ENCODE measurements at places on chromosomes 12 and 14.

DNA sequence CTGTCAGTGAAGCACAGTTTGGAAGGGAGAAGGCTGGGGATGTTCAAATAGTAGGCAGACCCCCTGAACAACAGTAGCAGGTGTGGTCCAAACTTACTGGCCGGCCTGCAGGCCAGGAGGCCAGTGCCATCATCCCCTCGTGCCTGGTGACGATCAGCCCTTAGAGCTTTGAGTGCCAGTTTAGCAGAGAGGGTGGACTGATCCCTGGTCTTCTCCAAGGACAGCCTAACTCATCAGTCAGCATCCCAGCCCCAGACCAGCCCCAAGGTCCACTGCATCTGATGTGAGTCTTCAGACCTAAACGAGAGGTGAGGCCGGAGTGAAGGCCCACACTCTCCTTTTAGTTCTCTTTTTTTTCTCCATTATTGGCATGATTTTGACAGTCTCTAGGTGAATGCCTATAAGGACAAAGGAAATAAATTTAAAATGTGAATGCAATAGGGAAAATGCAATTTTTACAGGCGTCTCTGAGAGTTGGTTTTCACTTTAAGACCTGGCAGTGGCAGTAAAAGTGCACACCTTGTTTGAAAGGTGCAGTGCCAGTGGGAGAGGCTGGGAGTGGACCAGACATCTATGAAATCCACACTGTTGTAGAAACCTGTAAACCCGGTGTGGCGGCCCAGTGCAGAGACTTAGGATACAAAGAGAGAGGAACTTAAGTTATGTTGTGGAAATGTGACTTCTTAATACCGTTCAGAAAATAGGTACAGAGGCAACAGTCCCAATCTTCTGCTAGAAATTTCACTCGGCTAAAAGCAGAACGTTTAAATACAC is 311.2 kb downstream of the CACNA1C start:
- DNase-seq: no peak

GRCh38 chr12:2639020-2639298 is 155.8 kb upstream of the FKBP4 start:
- DNase-seq: no peak

GRCh38 chr12:81347404-81347803 is 269.5 kb downstream of the ACSS3 start:
- DNase-seq: no peak

GRCh38 chr14:54086767-54087166 is 130.1 kb upstream of the BMP4 start:
- DNase-seq: no peak

DNA sequence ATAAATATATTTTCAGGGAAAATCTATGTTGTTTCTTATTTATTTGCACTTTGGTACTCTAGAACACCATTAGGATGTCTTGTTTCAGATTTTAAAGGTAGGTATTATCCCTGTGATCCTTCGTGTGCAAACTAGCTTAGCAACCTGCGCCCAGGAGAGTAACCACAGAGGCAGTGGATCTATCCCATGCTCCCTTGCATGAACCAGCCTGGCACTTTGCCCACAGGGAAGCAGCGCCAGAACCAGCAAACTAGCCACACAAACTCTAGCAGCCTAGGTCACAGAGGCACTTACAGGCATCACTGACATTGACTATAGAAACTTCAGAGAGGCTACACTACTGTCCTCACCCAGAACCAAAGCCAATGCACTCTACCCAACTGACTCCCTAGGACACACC is 76.1 kb downstream of the TSHR start:
- no peak for DNase-seq

GRCh38 chr12:569091-569676 is 94.1 kb downstream of the NINJ2 start:
- DNase-seq: no peak

DNA sequence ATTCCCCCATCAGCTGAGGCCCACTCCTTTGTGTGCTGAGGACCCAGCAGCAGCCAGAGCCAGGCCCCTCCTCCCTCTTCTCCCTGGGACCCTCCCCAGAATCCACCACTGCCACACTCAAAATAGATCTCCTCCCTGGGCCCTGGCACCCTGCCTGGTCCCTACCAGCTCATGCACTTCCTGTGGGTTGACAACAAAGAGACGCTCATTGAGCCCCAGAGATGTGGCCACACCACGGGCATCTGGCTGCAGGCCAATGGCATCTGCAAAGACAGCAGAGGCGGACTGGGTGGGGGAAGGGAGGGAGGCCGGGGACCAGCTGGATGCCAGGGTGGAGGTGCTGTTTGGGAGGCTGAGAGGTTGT is 16.0 kb upstream of the ENDOU start:
- DNase-seq: no peak

DNA sequence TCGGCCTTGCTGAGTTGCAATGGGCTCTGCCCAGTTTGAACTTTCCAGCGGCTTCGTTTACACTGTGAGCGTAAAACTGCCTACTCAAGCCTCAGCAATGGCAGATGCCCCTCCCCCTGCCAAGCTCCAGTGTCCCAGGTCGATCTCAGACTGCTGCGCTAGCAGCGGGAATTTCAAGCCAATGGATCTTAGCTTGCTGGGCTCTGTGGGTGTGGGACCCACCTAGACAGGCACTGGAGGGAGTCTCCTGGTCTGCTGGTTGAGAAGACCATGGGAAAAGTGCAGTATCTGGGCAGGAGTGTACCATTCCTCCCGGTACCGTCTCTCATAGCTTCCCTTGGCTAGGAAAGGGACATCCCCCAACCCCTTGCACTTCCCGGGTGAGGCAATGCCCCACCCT is 88.2 kb downstream of the KLHL28 start:
- DNase-seq: no peak

GRCh38 chr12:1559676-1560091 is 34.7 kb downstream of the FBXL14 start:
- no peak for DNase-seq

- DNase-seq: peak; percentile 7
Measured at GRCh38 chr14:78959674-78960264, 789.6 kb downstream of the NRXN3 start.

DNA sequence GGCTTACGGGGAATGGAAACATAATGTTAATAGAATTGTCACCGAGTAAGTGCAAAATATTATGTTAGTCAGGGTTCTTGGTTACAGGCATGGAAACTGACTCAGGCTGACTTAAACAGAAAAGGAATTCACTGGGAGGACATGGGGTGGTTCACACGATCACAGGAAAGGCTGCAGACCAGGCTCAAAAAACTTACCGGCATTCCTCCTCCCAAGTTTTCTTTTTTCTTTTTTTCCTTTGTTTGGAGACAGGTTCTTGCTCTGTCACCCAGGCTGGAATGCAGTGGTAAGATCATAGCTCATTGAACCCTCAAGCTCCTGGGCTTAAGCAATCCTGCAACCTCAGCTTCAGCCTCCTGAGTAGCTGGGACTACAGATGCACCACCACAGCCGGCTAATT is 11.9 kb upstream of the UBE2N start:
- DNase-seq: no peak

GRCh38 chr12:67774983-67775587 is 126.5 kb downstream of the DYRK2 start:
- no peak for DNase-seq

DNA sequence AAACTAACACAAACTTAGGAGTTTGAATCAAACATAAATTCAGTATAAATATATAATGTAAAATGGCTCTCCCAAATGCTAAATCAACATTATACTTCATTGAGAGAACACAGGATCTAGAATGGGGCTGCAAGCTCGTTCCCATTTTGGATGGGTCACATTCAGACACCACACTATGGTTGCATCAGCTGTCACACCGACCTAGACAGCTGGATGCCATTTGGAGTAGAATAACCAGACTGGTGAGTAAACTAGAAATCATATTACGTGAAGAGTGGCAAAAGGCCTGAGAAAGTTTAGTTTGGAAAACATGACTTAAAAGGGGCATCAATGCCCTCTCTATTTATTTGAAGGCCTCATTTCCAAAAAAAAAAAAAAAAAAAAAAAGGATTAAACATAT is 430.4 kb downstream of the NPAS3 start:
- DNase-seq: no peak

DNA sequence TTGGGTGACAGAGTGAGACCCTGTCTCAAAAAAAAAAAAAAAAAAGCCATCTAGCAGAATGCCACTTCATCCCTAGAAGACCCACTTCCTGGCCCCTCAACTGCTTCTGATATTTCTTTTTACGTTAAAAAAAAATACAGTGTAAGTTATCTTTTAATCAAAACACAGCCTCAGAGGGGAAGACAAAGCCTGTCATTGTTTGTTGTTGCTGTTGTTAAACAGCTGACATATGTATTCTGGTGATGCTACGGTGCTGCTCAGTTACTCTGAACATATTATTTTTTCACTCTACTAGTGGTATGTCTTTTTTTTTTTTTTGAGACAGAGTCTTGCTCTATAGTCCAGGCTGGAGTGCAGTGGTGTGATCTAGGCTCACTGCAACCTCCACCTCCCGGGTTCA is 75.4 kb downstream of the PAPLN start:
- DNase-seq: no peak

GRCh38 chr14:103894034-103894722 is 34.1 kb upstream of the TDRD9 start:
- no peak for DNase-seq

DNA sequence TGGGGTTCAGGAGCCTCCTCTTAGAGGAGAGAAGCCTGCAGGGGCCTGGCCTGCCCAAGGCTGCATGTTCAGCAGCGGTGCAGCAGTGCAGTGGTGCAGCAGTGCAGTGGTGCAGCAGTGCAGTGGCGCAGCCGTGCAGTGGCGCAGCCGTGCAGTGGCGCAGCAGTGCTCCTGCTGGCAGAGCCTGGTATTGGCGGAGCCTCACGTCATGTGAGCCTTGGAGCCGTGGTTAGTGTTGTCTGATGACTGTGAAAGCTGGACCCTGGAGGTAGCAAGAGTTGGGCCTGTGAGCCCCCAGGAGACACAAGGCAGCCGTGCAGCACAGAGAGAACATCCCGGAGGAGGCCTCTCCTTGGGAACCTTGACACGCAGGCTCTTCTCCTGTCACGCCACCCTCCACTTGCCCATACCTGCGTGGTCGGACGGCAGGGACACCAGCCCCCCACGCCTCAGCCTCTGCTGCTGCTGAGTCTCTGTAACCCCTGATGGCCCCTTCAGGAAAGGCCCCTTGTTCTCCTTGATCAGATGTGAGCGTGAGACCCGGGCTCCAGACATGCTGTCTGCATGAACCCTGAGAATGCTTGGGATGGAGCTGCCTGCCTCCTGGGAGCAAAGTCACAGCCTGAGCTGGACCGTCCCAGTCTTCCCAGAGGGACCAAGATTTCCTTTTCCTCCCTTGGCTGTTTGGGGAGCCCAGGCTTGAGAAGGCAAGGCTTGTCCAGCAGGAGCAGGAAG is 193.7 kb downstream of the KIF26A start:
- DNase-seq: no peak

GRCh38 chr12:26401874-26402273 is 206.5 kb downstream of the SSPN start:
- no peak for DNase-seq

- DNase-seq: no peak
Measured at GRCh38 chr12:4987076-4988046, 56.3 kb upstream of the KCNA5 start.

DNA sequence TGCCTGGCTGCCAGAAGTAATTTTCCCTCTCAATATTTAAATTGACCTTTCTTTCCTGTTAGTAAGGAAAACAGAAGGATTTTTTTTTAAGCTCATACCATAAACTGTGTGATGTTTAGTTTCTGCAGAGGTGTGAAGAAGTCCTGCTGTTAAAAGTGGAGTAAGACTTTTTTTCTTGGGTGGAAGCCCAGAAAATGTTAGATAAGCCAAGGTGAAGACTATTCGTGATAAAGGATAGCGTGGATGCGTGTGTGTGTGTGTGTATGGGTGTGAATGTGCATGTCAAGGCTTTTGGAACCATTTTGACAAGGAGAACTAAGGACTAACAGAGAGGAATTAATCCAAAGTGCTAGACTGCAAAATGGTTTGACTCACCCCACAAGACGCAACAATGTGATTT is 152.9 kb upstream of the SEL1L start:
- no peak for DNase-seq

DNA sequence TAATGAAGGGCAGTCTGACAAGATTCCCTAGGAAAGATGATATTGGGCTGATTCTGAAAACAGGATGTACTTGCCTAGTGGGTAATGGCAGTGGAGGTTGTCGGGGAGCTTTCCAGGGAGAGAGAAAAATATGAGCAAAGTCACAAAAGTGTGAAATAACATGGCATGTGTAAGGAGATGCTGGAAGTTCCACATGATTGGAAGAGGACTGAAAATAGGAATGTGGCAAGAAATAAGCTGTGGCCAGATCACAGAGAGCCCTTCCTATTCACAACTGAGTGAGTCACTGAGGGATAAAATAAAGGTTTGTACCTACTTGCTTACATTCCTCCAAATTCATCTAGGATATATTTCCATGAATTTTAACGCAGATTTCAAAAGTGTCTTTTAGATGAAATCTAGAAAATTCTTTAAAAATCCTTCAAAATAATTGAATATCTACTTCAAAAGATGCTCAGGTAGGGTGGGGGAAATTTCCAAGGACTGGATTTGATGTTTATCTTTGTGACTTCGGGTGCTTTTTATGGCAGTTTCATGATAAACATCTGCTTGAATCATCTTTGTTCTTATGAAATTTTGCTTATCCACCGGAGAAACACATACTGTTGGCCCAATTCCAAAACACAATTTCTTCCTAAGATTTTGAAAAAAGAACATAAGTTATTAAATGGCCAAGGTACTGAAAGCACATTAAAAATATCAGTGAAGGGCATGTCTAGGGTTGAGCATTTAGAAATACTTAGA is 36.3 kb upstream of the SLC2A13 start:
- DNase-seq: no peak

DNA sequence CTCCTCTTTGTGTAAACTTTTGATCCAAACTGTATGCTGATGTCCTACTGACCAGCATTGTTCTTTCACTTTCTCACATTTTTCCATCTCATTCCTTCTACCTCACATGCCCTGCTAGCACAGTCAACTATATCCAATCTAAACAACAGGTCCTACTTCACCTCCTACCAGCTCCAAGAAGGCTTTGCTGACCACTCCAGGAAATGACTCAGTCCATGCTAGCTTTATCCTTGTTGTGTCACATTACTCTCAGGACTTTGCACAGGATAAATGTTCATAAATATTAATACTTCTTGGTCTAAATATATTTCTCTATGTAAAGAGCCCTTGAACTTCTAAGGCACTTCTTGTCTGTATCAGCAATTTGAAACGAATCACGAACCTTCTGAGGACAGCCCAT is 64.9 kb upstream of the PCED1B start:
- DNase-seq: no peak

Measured in iPS DF 19.7 (cell line).